GM12892 (cell line): ENCODE measurements at places on chromosomes 1 and 21.

- DNase-seq: no peak
These were observed 18.8 kb downstream of the SLC41A1 start for GRCh38 chr1:205794011-205794730.

DNA sequence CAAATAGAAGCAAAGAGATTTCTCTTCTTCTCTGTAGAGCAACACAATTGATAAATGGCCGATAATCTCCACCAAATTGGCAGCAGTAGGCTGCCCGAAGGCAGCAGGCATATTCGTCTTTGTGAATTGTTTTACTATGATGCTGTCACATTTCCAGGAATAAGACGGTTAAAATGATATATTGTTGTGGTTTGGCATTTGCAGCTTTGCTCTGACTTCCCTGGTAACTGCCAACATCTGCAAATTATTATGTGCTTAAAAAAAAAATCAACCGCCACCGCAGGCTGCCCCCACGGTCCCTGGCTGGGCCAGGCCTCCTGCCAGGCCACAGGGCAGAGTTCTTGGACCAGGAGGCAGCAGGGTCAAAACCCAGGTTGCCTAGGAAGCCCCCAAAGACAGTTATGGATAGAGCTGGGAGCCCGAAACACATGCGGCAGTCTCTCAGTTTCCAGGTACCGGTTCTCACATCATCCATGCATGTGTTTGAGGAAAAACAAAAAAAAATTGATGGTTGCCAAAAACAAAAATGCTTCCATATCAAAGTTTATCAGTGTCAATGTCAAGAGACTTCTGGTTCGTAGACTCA, 179.3 kb downstream of the ETS2 start:
- DNase-seq: no peak

DNA sequence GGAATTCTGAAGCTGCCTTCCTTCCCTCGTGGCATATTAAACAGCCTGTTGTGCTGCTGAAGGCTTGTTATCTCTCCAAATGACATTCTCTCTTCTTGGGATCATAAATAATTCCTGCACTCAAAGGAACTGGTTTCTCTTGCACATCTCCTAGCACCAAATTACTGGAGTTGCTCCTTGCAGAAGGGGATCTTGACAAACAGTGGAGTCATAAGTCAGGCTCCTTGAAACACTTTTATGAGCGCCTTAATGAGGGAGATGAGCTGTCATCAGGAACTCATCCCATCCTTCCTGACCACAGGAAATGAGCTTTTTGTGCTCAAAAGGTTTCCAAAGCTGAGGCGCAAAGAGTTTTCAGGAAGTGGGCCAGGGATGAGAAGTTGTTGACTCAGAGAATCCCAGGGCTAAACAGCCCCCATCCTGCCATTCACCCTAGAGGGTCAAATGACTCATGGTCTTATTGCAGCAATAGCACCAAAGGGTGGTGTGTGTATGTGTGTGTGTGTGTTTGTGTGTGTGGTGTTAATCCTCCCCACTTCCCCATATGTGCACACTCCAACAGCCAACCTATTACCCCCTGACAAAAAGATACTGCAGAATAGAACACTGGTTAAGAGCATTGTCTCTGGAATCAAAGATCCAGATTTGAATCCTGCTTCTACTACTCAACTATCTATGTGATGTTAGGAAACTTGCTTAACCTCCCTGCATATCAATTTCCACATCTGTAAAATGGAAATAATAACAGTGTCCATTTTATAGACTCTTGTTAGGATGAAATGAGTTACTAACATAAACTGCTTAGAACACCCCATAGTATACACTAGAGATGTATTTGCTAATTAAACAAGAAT, 2.8 kb upstream of the PHC2 start:
- no peak for DNase-seq

- peak; percentile 22 for DNase-seq
These were observed 271.6 kb downstream of the TM2D1 start for GRCh38 chr1:61453111-61453961.

- no peak for DNase-seq
These were observed 40.7 kb downstream of the CASQ2 start for GRCh38 chr1:115727706-115728249.

- DNase-seq: no peak
These were observed 31.0 kb downstream of the GBP6 start for GRCh38 chr1:89394851-89395250.

DNA sequence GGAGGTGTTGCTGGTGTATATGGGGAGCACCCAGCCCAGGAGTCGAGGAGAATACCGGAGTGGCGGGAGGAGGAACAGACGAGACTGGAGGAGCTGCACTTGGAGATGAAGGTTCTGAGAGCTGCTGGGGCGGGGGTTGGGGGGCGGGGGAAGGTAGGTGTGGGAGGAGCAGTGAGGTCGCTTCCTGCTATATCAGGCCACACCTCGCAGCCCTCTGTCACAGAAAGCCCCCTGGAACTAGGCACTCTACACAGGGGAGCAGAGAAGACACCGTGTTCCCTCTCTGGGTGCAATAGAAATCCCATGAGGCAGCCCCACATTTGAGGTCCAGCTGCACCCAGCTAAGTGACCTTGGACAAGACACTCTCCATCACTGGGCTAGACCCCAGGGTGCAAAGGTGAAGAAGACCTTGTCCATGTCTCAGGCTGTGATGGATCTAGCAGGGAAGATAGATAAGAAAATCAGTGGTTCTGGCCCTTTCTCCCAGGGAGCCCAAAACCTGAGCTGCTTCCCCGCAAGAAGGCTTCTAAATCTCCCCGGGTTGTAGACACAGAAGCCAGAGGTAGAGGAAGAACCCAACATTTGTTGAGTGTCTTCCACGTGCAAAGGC, 155.8 kb upstream of the EDN2 start:
- no peak for DNase-seq

GRCh38 chr1:78104322-78104721, 58.6 kb downstream of the GIPC2 start:
- no peak for DNase-seq

DNA sequence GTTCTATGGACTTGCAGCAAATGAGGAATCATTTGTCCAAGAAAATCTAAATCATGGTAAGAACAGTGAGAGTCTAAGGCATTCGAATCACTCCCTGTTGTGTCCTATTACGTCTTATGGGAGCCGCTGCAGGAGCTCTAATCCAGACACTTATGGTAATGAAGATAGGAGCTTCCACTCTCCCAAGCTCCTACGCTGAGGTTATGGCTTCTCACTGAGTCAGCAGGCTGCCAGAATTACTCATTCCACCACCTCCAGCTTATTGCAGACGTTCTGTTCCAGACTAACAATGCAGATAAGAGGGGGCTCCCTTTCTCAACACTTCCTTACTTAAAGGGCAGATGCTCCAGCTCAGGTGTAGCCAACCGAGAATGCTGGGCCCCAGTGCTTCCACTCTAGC, 212.6 kb downstream of the GREM2 start:
- DNase-seq: no peak

- no peak for DNase-seq
These were observed 832.6 kb upstream of the TMPRSS15 start for GRCh38 chr21:19236209-19236608.

DNA sequence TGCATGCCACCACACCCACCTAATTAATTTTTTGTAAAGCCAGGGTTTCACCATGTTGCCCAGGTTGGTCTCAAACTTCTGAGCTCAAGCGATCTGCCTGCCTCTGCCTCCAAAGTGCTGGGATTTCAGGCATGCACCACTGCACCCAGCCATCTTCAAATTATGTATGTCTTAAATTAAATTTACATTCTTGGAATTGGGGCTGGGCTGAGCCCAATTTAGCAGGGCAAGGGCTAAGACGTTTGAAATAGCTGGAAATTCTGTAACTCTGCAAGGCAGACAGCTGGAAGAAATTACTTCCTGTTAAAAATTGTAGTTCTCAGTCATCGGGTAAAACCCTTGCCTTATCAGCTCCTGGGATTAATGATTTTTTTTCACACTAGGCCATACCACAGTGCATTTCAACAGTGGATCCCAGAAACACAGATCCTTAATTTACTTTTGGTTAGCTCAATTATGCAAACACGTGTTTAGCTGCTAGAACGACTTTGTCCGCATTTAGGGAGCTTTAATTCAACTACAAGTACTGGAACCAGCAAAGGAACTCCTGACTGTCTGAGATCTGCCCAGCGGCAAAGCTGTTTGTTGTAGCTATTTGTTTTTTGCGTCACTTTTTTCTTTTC, 83.3 kb downstream of the OLFML3 start:
- no peak for DNase-seq

GRCh38 chr1:218424502-218424901, 79.4 kb downstream of the TGFB2 start:
- DNase-seq: no peak

- no peak for DNase-seq
These were observed 141.8 kb downstream of the DISC1 start for GRCh38 chr1:231768416-231768815.

DNA sequence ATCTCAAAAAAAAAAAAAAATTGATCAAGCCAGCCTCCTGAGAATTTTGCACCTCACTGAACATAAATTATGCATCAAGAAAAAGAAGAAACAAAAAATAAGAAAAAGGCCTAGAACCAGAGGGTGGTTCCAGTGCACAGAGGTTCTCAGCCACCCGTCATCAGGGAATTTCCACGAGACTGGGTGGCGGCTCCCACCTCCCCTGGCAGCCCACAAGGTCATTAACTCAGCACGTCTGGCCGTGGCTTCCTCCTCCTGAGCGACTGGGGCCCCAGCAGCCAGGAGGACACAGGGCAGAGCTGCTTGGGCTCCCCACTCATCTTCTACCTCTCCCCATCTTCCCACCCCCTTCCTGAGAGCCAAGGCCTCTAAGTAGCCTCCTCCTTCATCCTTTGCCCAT, 15.7 kb upstream of the TMEM51 start:
- no peak for DNase-seq

DNA sequence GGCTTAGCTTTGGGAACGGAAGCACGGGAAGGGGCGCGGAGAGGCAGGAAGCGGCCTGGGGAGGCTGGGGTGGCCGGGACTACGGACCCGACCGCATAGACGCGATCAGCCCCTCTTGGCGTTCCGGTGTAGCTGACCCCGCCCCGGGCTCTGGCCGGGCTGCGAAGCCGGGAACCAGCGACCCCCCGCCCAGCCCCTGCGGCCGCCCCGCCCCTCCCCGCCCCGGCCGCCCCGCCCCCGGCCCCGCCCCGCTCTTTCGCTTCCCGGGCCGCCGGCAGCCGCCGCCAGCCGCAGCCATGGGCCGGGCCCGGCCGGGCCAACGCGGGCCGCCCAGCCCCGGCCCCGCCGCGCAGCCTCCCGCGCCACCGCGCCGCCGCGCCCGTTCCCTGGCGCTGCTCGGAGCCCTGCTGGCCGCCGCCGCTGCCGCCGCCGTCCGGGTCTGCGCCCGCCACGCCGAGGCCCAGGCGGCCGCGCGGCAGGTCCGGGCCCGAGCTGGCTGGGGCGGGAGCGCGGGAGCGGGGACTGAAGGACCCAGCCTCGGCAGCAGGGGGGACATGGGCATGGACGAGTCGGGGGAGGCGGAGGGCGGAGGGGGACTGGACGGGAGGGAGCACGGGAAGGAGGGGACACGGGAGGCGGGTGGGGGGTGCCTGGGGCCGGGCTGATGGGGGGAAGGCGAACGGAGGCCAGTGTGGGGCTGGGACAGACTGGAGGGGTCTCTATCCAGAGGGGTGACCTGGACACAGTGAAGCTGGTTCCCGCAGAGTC, at the start of gene SELENON:
SELENON (plus strand) TSS at position 259 of the 768 bp plus-strand sequence; CDS start at position 297, 38 bp downstream.
- peak; percentile 49 for DNase-seq

- no peak for DNase-seq
These were observed 2.4 kb upstream of the C8B start for GRCh38 chr1:56967900-56968832.

DNA sequence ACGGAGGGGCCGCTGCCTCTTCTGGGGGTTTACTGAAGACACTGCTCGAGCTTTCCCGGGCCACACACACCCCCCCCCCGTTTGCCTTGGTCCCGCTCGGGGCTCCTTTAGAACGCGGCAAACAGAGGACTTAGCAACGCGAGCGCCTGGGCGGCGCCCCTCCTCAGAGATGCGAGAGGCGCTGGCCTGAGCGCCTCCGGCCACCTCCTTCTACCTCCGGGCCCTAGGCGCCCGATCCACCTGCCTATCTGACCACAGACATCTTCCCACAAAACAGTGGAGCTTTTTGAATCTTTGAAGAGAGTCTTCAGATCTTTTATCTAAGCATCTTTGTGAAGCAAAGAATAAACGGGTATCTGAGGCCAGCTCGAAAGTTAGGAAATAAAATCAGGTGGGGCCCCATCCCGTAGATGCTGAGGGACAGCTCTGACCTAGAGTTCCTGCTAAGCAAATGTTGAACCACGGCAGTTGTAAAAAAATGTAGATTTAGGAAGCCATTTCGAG, 436 bp upstream of the TTLL7 start:
- DNase-seq: peak; percentile 34

- no peak for DNase-seq
These were observed 2.9 kb downstream of the CD1B start for GRCh38 chr1:158328426-158328825.

DNA sequence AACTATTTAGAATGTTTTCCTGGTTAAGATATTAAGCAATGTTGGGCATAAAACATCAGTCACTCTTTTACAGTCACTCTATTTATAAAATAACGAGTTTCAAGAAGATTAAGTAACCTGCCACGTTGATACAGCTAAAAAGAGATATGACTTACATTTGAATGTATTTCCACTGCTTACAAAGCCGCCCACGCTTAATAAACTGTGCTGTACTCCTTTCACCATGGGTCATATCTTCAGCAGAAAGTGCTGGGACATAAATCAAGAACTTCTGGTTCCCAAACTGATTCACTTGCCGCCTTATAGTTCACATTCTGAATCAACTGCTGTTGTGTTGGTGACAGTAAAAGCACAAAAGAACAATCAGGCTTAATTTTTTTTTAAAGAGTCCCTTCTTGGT, 666.7 kb downstream of the NCAM2 start:
- no peak for DNase-seq

DNA sequence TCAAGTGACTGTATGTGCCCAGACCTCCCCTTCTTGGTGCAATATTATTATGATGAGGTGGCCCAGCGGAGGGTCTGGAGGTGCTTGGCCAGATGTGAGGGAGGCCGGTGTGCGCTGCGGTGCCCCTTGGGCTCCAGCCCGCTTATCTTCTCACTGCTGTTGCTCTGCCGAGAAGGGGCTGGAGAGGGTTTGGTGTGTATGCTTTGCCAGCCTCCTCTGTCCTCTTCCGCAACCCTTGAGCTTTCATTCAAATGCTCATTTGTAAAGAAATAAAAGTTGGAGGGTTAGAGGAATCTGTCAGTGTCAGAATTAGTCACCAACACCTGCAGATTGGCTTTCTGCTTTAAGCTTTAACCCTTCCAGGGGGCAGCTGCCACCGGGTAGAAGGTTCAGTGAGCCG, 19.7 kb downstream of the RNF220 start:
- no peak for DNase-seq

DNA sequence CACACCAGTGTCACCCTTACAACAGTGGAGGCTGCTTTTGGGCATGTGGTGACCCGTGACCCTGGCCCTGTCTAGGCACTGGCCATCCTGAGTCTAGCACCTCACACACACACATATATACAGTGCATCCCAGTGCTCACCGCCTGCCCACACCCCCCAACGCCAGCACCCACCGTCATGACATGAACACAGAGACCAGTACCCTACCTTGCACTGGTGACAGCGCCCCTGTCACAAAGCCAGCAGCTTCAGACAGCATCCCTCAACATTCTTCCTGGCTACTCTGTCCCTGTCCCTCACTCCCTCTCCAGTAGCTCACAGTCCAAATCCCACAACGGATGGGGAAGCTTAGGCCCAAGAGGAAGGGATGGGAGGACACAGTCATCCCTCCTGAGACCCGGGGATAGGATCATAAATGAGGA, 27.1 kb downstream of the AHDC1 start:
- no peak for DNase-seq

GRCh38 chr1:91828583-91829281, 57.2 kb downstream of the TGFBR3 start:
- no peak for DNase-seq
